ENCODE measurements at places on chromosomes 3 and 15. TPM values are rescaled to one million over a fixed set of nuclear protein-coding genes. Genes with fewer than 3 reads are reported as not detected.

DNA sequence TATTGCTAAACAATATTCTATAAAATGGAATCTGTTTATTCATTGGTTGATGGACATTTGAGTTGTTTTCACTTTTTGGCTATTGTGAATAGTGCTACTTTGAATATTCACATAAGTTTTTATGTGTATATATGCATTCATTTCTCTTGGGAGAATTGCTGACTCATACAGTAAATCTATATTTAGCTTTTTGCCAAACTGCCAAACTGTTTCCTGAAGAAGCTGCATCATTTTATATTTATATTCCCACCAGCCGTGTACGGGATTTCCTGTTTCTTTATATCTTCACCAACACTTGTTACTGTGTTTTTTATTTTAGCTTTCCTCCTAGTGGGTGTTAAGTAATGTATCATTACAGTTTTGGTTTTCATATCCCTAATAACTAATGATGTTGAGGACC lies 12.5 kb upstream of the TCAIM start:
- H3K27me3 ChIP-seq, result no peaks in the 10 kb centered on the region
- no peaks in the 10 kb centered on the region for H3K4me1 ChIP-seq
- DNase-seq, result no peak

DNA sequence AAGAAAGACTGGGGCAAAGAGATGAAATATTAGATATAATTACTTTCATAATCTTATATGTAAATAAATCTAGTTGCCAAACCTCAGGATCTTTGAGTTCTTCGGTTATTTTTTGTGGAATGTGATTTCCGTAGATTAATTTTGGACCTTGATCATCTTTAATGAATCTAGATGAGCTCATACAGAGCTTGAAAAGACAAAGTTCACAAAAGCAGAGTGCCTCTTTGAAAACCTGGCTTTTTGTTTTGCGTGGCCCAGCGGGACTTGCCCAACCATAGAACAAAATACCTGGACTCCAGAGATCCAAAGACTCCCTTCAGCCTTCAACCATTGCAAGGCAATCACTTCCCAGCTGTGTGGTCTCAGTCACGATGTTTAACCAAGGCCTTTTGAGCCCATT lies 54.8 kb upstream of the CHST2 start:
- no peak for DNase-seq
- H3K27ac ChIP-seq, result no peak overlapping the region
- H3K4me3 ChIP-seq, result no peak overlapping the region
- H3K36me3 ChIP-seq, result peaks cover 9% of the 10 kb centered on the region
- no peaks in the 10 kb centered on the region for H3K4me1 ChIP-seq

DNA sequence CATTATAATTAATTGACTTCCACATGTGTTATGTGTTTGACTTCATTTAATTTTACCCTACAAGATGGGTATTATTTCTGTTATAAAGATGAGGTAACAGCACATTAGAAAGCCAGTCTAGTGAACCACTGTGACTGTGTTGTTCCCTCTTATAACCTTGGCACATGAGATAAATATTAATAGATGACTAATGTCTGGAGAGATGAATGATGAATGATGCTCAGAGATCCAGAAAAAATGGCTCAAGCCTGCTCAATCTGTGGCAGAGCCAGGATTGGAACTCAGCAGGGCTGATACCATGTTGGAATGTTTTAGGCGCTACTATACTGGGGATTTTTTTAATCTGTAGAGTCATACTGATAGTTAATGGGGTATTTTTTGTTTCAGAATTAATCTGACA lies 118.8 kb upstream of the PTX3 start:
- H3K27ac ChIP-seq, result no peak overlapping the region
- H3K36me3 ChIP-seq, result no peaks in the 10 kb centered on the region
- H3K4me1 ChIP-seq, result peaks cover 4% of the 10 kb centered on the region
- no peaks in the 10 kb centered on the region for H3K27me3 ChIP-seq
- no peak for DNase-seq

DNA sequence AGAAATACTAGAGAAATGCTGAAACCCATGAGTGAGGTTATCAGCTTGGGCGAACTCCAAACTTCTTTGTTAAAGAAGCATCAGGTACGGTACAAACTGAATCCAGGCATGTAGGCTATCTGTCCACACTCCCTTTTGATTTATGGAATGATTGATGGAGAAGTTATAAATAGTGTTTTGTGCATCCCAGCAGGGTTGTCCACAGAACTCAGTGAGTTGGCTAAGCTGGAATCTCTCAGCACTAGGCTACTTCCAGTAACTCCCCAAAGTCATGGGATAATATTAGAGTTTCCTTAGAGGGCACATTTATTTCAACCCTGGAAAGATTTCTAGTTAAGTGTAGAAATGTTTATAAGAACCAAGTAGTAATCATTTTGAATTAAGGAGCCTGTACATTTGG lies 186.2 kb upstream of the CRBN start:
- no peaks in the 10 kb centered on the region for H3K36me3 ChIP-seq
- no peaks in the 10 kb centered on the region for H3K4me1 ChIP-seq
- no peaks in the 10 kb centered on the region for H3K27me3 ChIP-seq
- DNase-seq, result no peak

DNA sequence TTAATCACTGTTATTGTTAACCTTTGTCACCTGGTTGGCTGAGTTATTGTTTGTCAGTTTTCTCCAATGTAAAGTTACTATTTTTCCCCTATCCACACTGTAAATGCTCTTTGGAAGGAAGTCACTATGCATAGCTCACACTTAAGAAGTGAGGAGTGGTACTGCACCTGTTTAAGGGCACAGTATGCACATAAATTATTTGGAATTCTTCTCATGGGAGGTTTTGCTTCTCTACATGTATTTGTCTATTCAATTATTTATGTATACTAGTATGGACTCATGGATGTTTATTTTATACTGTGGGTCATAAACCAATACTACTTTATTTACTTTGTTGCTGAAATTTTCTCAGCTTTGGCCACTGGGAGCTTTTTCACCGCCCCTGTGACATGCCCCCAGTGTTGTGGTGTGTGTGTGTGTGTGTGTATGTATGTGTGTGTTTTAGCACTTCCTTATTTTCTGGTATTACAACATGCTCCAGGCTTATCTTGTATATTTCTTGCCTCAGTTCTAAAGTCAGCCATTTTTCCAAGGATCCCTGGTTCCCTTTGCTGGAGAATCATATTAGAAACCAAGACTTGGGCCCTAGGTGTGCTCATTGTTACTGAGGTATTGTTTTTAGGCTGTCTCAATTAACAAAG lies 290.5 kb downstream of the KBTBD8 start:
- H3K27ac ChIP-seq, result no peak overlapping the region
- H3K27me3 ChIP-seq, result no peaks in the 10 kb centered on the region
- H3K4me1 ChIP-seq, result no peaks in the 10 kb centered on the region
- no peaks in the 10 kb centered on the region for H3K36me3 ChIP-seq
- H3K4me3 ChIP-seq, result no peak overlapping the region

DNA sequence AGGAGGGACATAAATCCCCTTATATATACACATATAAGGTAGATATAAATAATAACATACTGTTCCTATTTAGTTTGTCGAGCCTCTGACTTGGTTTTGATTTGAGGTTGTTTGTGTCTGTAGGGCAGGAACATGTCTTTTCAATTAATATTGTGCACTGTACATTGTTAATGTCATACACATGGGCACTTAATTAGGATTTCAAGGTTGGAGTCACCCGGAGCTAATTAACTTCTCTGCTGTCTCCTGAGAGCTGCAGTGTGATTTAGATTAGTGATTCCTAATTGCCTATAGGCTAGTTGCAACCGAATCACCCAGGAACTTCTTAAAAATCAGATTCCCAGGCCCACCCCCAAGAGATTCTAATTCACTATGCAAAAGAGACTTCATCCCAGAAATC lies 50.4 kb upstream of the FILIP1L start:
- no peaks in the 10 kb centered on the region for H3K36me3 ChIP-seq
- no peaks in the 10 kb centered on the region for H3K4me1 ChIP-seq
- no peak for DNase-seq
- no peak overlapping the region for H3K27ac ChIP-seq
- no peaks in the 10 kb centered on the region for H3K27me3 ChIP-seq

- no peaks in the 10 kb centered on the region for H3K36me3 ChIP-seq
- peak overlapping the region; percentile 70 for H3K27ac ChIP-seq
- peak; percentile 77 for DNase-seq
- peaks cover 6% of the 10 kb centered on the region for H3K27me3 ChIP-seq
- H3K4me3 ChIP-seq, result peak overlapping the region; percentile 79
- H3K4me1 ChIP-seq, result peaks cover 7% of the 10 kb centered on the region
Observed at GRCh38 chr15:85793641-85794597, 806 bp downstream of the KLHL25 start.

DNA sequence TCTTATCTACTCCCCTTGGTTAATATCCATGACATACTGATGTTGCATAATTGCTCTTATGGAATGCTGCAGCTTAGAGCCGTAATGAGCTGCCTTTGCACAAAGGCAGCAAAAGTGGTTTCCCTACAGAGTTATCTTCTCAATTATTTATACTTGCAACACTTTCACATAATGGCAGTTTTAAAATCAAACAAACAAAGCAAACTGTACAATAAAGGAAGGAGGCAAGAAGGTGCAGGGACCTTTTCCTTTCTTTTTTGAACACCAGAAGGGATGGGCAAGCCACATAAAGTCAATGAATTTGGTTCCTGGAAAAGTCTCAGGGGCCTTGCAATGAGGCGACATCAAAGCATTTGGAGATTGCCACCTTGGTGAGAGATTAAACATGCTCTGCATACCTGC lies 188.0 kb downstream of the MEIS2 start:
- DNase-seq, result no peak
- H3K4me3 ChIP-seq, result no peak overlapping the region
- H3K27ac ChIP-seq, result no peak overlapping the region
- no peaks in the 10 kb centered on the region for H3K27me3 ChIP-seq

- no peaks in the 10 kb centered on the region for H3K36me3 ChIP-seq
- H3K27ac ChIP-seq, result no peak overlapping the region
- H3K27me3 ChIP-seq, result no peaks in the 10 kb centered on the region
- no peak overlapping the region for H3K4me3 ChIP-seq
Observed at GRCh38 chr15:96500508-96500907, 170.0 kb downstream of the NR2F2 start.

- no peaks in the 10 kb centered on the region for H3K27me3 ChIP-seq
- H3K4me1 ChIP-seq, result no peaks in the 10 kb centered on the region
- H3K27ac ChIP-seq, result no peak overlapping the region
- no peak for DNase-seq
- no peak overlapping the region for H3K4me3 ChIP-seq
Observed at GRCh38 chr3:37582086-37582485, 279.6 kb upstream of the CTDSPL start.

DNA sequence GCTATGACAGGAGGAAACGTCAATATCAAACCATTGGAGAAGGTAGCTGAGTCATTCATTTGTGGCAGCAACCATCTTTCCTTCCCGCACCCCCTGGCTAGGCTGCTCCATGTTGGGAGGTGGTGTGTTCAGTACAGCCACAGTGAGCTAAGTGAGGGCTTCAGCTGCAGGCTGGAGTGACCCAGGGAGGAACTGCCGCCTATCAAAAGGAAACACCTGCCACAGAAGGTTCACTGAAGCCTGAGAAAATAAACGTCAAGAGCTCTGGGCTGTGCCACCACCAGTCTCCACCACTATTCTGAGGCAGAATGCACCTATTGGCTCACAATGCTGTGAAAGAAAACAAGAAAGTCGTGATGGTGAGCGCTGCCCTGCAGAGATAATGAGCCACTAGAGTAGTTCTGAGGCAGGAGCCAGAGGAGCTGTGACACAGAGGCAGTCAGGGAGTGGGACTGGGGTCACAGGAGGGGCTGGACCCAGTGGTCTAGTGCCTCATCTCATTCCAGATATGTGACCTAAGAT lies 34.8 kb upstream of the CD47 start:
- H3K4me3 ChIP-seq, result no peak overlapping the region
- H3K27me3 ChIP-seq, result no peaks in the 10 kb centered on the region
- peaks cover 29% of the 10 kb centered on the region for H3K4me1 ChIP-seq
- H3K27ac ChIP-seq, result no peak overlapping the region

DNA sequence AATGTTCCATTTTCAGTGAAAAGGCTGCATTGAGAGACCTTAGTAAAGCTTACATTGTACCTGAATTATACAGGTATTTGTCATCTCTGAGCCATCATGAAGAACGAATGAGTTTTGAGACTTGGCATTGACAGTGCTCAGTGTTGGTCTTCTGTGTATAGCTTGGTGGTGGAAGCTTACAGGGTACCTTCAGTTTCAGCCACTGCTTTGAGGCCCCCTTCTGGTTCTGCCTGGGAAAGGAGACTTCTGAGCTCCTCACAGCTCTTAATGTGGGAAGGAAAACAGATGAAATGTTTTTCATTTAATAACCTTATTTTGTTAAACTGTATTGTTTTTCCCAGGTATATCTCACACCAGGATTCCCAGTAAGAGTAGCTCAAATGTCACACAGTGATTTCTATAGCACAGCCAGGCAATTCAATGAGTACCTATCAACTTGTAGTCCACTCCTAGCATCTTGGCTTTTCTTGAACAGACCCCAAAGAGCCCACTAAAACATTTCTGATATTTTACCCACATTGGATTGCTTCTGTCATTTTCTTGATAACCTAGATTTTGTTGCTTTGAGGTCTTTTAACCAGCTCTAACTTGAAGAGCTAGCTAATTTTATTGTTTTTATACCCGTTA lies 5.6 kb downstream of the SERPINI1 start:
- H3K27me3 ChIP-seq, result no peaks in the 10 kb centered on the region
- peak; percentile 56 for DNase-seq
- no peak overlapping the region for H3K4me3 ChIP-seq
- no peaks in the 10 kb centered on the region for H3K36me3 ChIP-seq

DNA sequence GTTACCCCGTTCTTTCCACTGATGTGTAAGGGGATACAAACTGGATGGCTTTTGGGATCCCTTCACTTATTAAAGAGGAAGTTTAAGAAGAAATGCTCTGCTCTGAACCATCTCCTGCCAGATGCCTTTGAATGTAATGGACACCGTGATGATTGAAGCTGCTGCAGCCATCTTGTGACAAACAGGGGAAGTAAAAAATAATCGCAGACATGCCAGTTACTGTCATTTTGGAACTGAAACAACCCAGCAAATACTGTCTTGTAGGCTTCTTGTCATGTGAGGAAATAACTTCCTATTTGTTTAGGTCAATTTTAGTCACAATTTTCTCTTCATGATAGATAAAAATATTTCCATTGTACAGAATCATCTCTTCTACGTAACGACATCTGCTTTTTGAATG lies 224.0 kb downstream of the CHL1 start:
- H3K4me1 ChIP-seq, result no peaks in the 10 kb centered on the region
- no peaks in the 10 kb centered on the region for H3K36me3 ChIP-seq
- H3K27me3 ChIP-seq, result peaks cover 52% of the 10 kb centered on the region
- no peak overlapping the region for H3K27ac ChIP-seq
- no peak for DNase-seq

- H3K36me3 ChIP-seq, result no peaks in the 10 kb centered on the region
- H3K4me3 ChIP-seq, result no peak overlapping the region
- no peak overlapping the region for H3K27ac ChIP-seq
- H3K4me1 ChIP-seq, result no peaks in the 10 kb centered on the region
- no peaks in the 10 kb centered on the region for H3K27me3 ChIP-seq
Observed at GRCh38 chr3:192005989-192006388, 545.0 kb downstream of the PYDC2 start.

GRCh38 chr3:49648354-49649019 lies 25.7 kb upstream of the APEH start:
- H3K27ac ChIP-seq, result no peak overlapping the region
- no peaks in the 10 kb centered on the region for H3K4me1 ChIP-seq
- H3K4me3 ChIP-seq, result no peak overlapping the region

GRCh38 chr3:69763458-69763857 lies 24.2 kb downstream of the MITF start:
- no peaks in the 10 kb centered on the region for H3K4me1 ChIP-seq
- H3K36me3 ChIP-seq, result no peaks in the 10 kb centered on the region
- H3K4me3 ChIP-seq, result no peak overlapping the region
- DNase-seq, result no peak
- H3K27ac ChIP-seq, result no peak overlapping the region
- no peaks in the 10 kb centered on the region for H3K27me3 ChIP-seq

The LOXL1 gene
- total RNA-seq, result 5.3 TPM

The VIPR1 gene
- total RNA-seq, result 1.4 TPM

The RTP3 gene
- not detected for total RNA-seq

The TRPC1 gene
- total RNA-seq, result 45.1 TPM
